Activated CD4-positive, alpha-beta T cell treated with anti-CD3 and anti-CD28 coated beads, Interleukin-10, Interleukin-2, amounts not matched to agents 100 ng/mL and 50 ng/mL, durations not matched to agents 16 hours and 8 hours (primary cell): ENCODE measurements at places on chromosomes 2 and 18.

DNA sequence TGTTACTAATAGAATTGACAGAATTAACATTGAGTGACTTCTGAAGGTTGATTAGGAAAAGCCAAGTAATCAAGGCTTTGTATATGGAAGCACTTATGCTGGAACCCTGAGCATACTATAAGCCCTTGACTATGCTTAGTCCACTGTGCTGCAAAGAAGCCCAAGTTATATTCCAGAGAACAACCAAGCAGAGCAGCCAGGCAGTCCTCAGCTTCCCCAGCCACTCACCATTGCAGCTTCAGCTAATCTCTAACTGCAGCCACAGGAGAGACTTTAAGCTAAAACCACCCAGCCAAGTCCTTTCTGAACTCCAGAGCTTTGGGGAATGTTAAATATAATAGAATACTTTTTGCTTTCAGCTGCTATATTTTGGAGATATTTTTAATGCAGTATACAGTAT, 164.4 kb upstream of the VWC2L start:
- DNase-seq: no peak

DNA sequence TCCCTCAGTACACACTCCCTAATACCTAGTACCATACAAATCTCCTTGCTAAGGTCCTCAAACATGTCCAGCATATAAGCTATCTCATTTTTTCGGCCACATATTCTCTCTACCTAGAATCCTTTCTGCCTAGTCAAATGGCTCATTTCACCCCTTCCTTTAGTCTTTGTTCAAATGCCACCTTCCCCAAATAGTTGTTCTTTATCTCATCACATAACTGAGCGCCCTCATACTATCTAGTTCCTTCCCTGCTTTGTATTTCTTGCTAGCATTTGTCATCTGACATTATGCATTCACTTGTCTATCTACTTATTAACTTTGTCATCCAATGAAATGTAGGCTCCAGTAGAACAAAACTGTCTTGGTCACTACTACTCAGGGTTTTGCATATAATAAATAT, 35.5 kb downstream of the RPRD1A start:
- DNase-seq: no peak

- no peak for DNase-seq
Observed at GRCh38 chr2:65389476-65389875, 42.9 kb downstream of the SPRED2 start.

- DNase-seq: no peak
Observed at GRCh38 chr2:104052356-104052755, 801.6 kb upstream of the POU3F3 start.
